Thymus (tissue), 14 donors: ENCODE measurements at places on chromosomes 5 and 9.

- DNase-seq: no peak
Observed at GRCh38 chr5:143882520-143882919, 70.6 kb downstream of the HMHB1 start.

DNA sequence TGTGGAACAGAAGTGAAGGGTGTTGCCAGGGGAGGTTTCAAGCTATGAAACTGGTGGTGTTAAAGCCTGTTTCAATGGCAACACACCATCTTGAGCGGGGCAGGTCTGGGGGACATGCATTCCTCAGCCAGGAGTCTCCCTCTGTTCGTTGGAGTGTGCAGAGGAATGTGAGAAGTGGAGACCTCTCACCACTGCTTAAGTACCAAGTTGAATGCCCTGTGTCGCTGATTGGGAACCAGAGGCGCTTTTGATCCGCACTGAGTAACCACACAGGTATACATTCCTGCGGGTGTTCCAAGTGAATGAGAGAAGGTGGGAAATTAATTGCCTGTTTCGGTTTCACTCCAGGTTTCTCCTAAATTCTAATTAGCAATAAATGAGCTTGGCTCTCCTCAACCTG is 99.4 kb downstream of the LIX1 start:
- DNase-seq: no peak

DNA sequence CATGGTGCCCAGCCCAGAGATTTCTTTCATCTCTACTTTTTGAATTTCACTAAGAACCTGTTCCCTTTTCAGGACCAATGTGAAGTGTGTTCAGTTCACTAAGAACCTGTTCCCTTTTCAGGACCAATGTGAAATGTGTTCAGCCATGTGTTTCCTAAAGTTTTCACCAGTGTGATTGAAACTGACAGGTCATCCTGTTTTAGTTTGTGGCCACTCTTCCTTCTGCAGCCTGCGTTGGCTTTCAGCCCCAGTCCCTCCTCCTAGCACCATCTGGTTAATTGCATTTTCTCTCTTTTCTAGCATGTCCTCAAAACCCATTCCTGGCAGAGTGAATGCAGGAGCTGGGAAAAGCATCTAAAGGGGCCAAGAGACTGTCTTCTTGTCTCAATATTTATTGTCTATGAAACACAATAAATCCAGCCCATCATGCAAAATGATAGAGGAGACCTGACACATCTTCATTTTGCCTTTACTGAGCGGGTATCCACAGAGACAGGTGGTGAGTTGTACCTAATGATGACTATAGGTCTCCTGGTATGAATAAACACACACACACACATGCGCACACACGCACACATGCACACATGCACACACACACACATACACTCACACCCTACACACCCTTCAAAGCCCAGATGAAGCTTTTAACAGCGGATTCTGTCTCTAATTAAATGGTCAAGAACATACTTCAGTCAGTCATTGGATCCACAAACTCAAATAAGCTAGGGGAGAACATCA is 6.1 kb upstream of the PANK3 start:
- DNase-seq: no peak

DNA sequence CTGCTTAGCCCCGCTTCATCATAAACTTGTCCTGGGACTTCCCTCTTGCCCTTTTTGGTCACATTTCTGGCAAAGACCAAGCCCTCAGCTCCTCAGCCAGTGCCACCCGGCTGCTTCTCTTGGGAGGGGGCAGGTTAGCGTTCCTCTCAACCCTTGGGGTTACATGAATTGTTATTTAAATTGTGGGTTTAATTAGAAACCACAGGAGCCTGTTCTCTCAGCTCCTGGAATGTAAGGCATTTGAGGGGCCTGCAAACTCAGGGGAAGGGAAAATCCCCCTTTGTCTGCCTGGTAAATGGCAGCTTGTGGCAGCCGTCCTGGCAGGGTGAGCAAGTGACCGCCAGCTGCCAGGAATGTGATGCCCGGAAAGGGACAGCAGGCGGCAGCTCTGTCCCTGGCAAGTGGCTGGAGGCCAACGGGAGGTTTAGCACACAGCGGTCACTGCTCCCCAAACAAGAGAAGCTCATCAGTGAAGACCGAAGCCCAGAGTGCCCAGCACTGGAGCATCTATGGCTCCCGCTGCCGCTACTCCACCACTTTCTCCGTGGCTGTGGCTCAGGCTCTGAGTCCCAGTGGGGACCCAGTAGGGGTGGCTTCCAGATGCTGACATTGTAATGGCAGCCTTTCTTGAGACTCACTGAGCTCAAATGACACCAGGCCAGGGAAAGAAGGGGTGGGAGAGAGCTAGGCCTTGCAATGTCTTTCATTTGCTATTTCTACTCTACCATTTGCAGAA is 51.7 kb downstream of the SHB start:
- no peak for DNase-seq

DNA sequence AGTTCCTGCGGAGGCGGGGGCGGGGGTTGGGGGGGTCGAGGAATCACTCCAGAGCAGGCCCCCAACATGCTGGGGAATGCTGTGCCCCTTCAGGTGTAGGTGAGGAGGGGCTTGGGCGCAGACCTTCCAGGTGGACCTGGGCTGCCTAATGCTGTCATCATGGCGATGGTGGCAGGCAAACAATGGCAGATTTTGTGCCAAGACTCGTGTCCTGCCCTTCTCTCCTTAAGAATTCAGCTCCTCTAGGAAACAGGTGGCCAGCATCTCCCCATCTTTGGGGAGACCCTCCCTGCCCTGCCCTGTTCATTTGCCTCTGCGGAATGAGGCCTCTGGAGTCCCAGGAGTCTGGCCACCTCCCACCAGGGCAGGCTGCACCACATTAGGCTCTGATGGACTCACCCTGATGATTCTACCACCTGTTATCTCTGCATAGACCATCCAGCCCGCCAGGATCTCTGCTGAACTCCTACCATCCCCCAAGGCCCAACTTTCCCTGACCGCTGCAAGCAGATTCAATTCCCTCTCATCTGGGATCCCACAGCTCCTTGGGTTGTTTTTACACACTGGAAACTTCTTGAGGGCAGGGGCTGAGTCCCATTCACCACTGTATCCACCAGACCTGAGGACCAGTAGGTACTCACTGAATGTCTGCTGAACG is 10.9 kb upstream of the SLC25A51 start:
- no peak for DNase-seq

GRCh38 chr5:79062436-79062835 is 7.0 kb downstream of the DMGDH start:
- DNase-seq: no peak

- no peak for DNase-seq
Observed at GRCh38 chr9:77021922-77022782, 2.7 kb downstream of the FOXB2 start.
